ENCODE measurements at places on chromosomes 11 and 22.
A peak's percentile ranks its signal among the peaks of the same experiment; 100 is the strongest.

GRCh38 chr11:102546427-102546826 is 15.9 kb upstream of the MMP7 start:
- DNase-seq = no peak

- DNase-seq = no peak
Measured at GRCh38 chr11:46249103-46249937, 28.1 kb upstream of the CREB3L1 start.

- no peak for DNase-seq
Measured at GRCh38 chr11:256952-257737, 20.4 kb downstream of the PSMD13 start.

DNA sequence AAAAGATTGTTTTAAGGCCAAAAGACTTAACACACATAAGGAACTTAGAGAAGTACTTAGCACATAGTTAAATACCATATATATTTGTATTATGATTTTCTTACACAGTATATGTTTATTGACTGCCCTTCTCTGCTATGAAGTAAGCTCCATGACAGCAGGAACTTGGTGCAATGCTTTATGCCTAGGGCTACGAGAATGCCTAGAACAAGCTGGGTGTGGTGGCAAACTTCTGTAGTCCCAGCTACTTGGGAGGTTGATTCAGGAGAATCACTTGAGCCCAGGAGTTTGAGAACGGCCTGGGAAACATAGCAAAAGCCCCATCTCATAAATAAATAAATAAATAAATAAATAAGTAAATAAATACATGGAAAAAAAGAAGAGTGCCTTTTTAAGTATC is 1.9 kb downstream of the SLC5A12 start:
- DNase-seq = no peak

DNA sequence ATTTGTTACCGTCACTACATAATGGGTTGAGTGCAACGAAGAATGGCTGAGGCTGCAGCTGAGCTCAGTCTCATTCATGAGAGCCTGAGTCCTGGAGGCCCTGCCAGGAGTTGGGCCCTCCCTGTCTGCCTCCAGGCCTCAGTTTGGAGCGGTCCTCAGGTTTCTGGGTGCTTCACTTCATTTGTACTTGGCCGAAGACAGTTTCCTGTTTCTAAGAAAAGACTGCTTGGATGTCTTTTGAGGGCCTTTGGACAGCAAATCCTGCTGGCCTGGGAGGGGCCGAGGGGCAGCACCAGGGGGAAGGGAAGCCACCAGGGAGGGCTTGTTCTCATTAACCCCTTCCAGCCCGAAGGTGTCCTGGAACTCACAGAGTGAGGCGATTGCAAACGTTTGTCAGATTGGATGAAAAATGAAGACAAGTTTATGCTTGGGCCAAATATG is 163.1 kb downstream of the ETS1 start:
- no peak for DNase-seq

DNA sequence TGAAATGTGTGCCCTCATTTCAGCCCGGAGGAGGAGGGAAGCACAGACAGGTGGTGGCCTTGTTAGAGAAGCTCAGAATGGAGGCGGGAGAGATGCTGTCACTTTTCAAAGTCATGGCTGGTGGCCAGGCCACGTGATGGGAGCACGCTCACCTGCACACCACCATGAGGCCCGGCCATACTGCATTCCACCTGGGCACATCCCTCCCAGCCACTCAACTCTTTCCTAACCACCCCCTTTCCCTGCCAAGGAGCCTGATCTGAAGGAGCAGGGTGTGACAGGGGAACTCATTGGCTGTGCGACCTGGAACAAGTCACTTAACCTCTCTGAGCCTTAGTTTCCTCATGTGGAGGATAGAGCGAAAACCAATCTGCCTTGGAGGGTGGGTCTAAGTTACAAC is 364.5 kb downstream of the CTTN start:
- no peak for DNase-seq

- DNase-seq = no peak
Measured at GRCh38 chr11:47288066-47288465, 18.1 kb downstream of the MADD start.

DNA sequence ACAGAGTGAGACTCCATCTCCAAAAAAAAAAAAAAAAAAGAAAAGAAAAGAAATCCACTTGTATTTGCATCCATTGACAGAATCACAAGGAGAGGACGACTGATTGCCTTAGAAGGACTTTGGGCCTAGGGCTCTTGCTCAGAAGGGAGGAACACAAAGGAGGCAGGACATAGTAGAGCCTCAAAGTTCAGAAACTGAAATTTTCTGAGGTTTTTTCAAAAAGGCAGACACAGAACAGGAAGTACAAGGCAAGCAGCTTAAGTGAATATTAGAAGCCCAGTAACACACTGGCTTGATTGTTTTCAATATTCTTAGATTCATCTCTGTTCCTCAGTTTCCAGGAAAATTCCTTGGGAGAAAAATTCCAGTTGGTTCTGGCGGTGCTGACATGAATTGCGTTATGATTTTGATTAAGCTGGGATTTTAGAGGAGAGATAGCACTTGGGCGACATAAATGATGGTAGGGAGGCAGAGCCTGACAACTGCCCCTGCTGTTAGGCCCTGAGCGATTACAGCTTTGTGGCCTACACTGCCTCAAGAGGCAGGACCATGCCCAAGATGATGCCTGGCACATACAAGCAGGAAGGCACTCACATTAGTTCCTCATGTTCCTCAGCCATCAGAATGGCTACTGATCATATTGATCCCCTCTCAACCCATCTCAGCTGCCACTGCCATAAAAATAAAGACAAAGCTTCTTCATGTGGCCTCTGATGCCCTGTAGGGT is 15.3 kb downstream of the CLPB start:
- no peak for DNase-seq

DNA sequence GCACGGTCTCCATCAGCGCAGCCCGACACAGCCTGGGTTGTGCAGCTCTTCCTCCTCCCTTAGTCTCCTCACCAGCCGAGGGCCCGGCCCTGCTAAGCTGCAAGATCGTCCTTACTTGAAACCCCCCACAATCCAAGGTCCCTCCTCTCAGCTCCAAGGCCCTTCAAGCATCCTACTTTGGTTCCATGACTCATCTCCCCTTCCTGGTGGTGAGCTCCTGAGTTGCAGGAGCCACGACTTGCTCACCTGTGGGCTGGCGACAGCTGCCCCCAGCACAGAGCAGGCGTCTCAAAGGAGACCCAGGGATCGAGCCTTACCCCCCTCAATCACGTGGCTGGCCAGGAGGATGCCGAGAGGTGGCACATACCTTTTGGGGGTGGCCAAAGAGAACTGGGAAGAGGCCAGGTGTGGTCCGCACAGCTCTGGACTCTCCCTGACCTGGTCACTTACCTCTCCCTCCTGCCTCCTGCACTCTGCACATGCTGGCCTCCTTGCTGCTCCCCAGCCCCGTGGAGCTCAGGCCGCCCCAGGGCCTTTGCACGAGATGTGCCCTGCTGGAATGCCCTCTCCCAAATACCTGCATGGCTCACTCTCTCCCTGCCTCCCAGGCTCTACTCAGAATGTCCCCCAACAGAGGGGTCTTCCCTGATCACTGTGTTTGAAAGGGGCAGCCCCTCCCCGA is 35.2 kb upstream of the FADD start:
- DNase-seq = no peak

DNA sequence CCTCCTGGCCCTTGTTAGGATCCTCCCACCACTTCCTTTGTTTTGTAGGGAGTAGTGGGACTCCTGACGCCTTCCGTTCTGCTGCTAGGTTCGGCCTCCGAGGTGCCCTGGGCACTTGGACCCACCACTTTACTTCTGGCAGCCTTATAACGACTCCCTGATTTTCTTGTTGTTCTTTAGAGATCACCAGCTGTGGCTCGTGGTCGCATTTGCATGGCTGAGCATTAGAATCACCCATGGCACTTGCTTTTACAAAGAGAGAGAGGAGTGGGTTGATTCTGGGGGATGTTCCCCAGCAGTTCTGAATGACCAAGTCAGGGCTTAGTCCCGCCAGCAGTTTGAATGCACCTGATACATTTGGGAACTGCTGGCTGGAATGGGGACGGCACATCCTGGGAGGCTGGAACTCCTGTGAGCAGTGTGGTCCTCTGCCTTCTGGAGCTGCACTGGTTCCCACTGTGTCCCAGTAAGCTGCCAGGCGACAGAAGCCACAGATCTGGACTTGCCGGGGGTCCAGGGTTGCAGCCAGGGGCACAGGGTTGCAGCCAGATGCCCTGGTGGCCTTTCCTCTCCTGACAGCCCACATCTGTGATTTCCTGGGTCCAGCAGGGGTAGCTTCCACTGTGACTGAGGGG is 4.1 kb downstream of the TUB start:
- DNase-seq = no peak

- no peak for DNase-seq
Measured at GRCh38 chr11:86183694-86184093, 60.9 kb upstream of the EED start.

DNA sequence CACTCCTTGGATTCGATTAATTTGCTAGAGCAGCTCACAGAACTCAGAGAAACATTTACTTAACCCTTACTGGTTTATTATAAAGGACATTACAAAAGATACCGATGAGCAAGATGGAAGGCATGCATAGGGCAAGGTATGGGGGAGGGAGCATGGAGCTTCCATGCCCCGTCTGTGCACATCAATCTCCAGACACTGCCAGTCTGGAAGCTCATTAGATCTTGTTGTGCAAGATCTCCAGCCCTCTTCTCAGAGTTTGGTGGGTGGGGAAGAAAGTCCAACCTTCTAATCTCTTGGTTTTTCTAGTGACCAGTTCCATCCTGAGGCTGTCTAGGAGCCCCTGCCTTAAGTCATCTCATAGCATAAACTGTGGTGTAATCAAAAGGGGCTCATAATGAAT is 190.7 kb downstream of the UVRAG start:
- no peak for DNase-seq

DNA sequence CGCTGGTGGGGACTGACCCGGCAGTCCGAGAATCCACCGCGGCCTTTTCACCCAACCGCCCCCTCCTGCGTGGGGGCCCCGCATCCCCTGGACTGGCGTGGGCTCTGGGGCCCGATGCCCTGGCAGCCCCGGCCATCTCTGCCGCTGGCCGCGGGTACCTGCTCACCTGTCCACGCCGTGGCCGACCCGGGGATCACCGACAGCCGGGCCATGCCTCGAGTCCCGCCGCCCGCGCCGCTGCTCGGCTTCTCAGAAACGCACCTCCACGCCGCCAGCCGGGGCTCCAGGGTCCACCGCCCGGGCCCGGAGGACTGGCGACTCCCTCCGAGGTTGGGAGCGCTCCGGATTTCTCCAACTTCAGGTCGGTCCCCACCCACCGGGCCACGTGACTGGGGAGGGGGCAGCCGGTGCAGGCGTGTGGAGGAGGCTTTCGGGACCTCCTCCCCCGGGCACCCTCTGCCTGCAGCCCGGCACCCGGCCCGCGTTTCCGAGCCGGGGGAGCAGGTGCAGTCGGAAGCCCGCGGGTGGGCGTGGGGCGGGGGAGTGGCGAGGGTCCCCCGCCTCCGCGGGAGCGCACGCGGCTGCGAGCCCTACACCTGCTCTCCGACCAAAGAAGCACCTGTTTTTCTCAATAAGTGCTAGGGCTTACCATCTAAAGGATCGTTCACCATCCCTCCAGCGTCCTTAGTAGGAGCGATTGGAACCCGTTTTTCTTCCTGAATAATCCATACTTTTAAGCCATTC is 554 bp upstream of the NRIP3 start:
- peak; percentile 8 for DNase-seq

DNA sequence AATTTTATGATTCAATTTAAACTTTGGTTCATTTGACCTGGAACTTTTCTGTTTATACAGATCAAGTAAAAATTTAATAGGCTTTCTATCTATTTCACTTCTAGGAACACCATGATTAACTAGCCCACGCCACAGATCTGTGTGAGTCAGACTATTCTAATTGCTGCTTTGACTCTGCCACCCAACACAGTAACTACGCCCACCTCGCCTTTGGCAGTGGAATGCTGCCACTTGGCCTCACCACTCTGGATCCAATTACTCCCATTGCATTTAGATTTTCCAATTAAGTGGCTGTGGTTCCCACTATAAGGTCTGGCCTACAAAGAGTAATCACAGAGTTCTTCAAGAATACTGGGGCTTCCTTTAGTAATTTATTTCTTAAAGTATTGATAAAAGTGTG is 46.6 kb upstream of the LIN7C start:
- no peak for DNase-seq

GRCh38 chr22:37930270-37930951 is 23.0 kb downstream of the C22orf23 start:
- DNase-seq = no peak

- no peak for DNase-seq
Measured at GRCh38 chr11:89608234-89608966, 101.7 kb upstream of the TRIM77 start.

- DNase-seq = no peak
Measured at GRCh38 chr11:68689737-68690625, 5.6 kb downstream of the GAL start.

- DNase-seq = no peak
Measured at GRCh38 chr22:47043835-47044721, 281.6 kb downstream of the TBC1D22A start.

GRCh38 chr11:86861810-86862209 is 61.5 kb downstream of the PRSS23 start:
- DNase-seq = no peak

DNA sequence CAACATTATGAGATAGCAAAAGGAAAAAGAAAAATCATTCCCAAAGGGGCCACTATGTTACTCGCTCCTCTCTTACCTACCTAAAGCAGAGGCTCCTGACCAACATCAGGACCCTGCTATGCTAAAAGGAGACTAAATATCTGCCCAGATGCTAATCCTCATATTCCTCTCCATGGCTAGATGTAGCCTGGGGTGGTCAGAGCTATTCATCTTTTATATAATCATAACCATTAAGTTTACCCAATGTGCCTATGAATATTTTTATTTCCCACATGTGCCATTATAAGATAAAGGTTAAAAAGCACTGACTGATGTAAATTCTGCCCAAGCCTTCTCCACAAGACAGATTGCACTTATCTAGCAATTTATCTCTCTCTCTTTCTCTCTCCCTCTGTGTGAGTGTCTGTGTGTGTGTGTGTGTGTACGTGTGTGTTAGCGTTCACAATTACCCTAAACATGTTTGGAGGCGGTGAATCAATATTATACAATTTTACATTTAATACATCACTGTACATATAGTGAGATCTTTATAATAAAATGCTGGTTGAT is 41.2 kb upstream of the ANO5 start:
- no peak for DNase-seq

- no peak for DNase-seq
Measured at GRCh38 chr11:15347969-15348734, 233.4 kb downstream of the INSC start.

- DNase-seq = no peak
Measured at GRCh38 chr11:38818720-38819119, 2220.7 kb upstream of the RAG2 start.

- no peak for DNase-seq
Measured at GRCh38 chr11:83656796-83657330, 370.7 kb upstream of the CCDC90B start.

GRCh38 chr11:62499944-62500649 is 46.5 kb downstream of the AHNAK start:
- DNase-seq = no peak

DNA sequence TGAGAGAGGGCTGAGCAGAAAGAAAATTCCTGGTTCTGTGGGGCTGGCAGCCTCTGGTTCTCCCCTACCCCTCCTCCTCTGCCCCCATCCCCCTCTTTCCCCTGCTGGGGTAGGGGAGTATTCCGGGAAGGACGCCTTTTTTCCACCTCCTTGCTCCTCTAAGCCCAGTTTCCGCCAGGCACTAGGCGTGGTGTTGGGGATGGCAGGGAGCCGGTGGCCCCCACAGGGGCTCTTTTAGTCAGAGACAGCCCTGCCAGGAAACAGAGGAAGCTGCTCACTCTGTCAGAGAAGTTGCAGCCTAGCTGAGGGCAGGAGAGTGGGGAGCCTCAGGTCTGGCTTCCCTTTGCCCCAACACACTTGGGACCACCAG is 15.6 kb upstream of the ARHGEF17 start:
- DNase-seq = no peak

GRCh38 chr11:33753304-33753967 is 17.2 kb upstream of the CD59 start:
- DNase-seq = no peak

Data from activated gamma-delta T cell treated with Interleukin-2 at 50 U/mL for 16 hours (primary cell).